Stimulated activated effector memory CD8-positive, alpha-beta T cell treated with anti-CD3 and anti-CD28 coated beads, Interleukin-12 subunit alpha, Interleukin-12 subunit beta, amount 100 ng/mL, for 72 hours (primary cell): ENCODE measurements at places on chromosomes 6 and 20.

GRCh38 chr6:25883991-25884390 is 9.9 kb upstream of the SLC17A3 start:
- DNase-seq, result no peak

DNA sequence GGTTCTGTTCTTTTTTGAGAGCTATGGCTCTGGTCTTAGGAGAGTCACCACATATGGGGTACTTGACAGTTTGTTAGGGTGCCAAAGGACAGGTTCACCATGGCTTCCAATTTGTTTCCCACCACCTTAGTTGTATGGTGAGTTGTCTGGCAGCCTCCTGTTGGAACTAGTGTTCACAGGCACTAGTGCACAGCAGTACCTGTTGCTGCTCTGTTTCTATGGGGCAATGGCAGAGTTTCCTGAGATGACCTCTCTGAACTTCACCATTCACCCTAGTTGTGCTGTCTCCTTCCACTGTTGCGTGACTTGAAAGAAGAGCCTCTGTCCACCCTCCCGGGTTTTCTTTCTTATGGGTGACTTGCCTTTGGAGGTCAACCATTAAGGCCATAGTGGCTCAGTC is 129.1 kb downstream of the JARID2 start:
- DNase-seq, result no peak

DNA sequence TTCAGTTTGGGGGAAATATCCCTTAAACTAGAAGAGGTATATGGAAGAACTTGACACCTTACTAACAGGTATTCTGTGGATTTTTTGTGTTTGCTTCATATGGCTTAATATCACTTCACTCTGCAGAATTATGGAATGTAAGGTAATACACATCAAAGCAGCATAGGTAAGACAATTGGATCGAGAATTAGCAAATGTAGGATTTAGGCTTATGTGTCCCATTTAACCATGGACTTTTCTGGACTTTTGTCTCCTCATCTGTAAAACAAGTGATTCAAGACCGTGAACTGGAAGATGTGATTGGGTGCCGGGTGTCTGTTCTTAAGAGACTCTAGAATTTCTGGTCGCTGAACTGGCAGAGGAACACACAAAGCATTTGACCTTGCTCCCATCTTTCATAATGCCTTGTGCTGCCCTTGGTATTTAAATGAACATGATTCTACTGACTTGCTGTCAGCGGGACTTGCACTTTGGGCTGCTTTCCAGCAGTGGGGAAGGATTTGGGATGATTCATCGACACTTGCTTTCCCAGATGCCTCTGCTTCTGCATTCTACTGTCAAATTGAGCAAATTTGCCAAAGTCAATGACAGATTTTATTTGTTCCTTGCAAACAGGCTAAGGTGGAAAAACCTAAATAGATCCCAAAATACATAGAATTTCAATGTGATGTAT is 199.8 kb downstream of the PLCB1 start:
- DNase-seq, result no peak

- no peak for DNase-seq
These were observed 145.6 kb upstream of the MANEA start for GRCh38 chr6:95431637-95432228.

- DNase-seq, result no peak
These were observed 760.3 kb upstream of the NRSN1 start for GRCh38 chr6:23365732-23366131.

GRCh38 chr6:136025736-136026135 is 174.2 kb downstream of the PDE7B start:
- DNase-seq, result no peak

DNA sequence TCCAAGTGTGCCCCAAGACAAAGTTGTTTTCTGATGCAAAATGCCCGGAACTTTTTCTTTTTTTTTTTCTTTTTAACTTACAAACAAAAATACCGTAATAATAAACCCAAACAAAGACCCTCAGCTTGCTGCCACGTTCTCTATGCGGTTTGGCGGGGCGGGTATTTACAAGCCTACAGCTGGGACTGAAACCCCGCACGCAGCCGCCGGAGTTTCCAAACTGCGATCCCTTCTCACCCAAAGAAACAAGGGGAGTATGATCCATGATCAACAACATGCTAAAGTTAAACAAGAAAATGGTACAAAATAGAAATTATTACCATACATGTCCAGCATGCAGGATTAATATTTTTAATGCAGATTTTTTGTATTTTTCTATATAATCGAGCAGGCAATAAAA is 2.1 kb downstream of the MAFB start:
- DNase-seq, result no peak

DNA sequence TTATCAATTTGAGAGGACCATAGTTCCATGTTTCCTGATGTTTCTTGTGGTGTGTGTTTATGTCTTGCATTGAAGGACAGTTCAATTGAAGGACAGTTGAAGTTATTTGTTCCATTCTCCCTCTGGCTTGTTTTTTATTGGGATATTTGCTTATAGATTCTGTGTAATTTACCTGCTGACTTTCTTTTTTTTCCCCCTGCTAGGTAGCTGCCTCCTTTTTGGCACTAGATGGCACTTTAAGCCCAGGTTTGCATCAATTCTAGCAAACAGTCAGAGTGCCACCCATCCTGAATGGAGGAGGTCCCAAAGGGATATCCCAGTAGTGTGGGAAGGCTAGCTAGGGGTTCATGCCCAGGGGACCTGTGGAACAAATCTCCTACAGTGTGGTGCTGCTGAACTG is 78.1 kb downstream of the CFAP61 start:
- no peak for DNase-seq

- DNase-seq, result no peak
These were observed 20.3 kb upstream of the LRRN4 start for GRCh38 chr20:6074145-6074561.

DNA sequence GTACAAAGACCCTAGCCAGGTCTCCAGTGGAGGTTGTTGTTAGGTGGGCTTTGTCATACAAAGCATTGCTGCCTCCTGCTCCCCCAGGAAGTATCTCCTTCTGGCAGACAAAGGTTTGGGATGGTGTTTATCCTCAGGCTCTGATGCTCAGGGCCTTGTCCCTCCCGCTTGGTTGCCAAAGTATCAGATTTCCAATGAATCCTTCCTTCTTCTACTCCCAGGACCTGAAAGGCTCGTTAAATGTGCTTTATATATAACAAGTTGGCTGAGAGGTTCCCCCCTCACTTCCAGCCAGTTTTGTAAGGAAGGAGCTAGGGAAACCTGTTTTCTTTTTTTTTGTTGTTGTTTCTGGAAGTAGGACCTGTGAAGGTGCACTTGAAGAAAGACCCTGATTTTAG is 14.4 kb downstream of the PTK7 start:
- no peak for DNase-seq

GRCh38 chr6:35725081-35725708 is 11.6 kb upstream of the ARMC12 start:
- DNase-seq, result no peak

DNA sequence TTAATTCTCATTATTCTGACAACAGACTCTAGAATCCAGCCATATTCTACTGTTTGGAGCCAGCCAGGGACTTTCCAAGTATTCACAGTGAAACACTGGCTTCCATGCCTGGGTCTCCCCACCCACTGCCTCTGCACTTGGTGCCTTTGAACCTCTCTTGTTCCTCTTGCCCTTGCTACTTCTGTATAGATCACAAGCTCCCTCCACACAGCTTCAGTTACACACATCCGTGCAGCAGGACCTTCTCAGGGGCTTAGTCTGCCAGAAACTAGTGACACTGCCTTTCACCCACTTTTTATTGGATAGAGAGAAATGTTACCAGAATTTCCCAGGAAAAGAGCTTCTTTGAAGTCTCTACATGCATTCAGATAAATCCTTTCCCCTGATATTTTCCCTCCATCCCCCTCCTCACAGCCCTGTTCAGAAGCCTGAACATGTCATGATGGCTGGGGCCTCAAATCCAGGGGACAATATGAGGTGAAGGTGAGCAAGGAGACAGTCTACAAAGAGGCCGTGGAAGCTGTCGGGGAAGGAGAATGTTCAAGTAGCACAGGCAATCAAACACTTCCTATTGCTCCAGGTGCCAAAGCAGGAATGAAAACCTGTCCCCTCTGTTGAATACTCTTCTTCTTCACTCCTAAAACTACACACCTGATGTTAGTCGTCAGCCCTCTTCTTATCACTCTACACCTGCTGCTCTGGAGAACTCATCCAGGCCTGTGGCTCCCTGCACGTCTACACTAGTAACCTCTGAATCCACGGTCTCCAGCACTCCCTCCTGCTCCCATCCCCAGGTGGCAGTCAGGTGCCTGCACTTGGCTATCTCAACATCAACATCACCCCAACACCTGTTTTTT is 20.2 kb upstream of the HLA-DOA start:
- no peak for DNase-seq

GRCh38 chr6:18536591-18537055 is 149.5 kb downstream of the RNF144B start:
- DNase-seq, result no peak

GRCh38 chr6:137678451-137678850 is 184.3 kb upstream of the OLIG3 start:
- no peak for DNase-seq

DNA sequence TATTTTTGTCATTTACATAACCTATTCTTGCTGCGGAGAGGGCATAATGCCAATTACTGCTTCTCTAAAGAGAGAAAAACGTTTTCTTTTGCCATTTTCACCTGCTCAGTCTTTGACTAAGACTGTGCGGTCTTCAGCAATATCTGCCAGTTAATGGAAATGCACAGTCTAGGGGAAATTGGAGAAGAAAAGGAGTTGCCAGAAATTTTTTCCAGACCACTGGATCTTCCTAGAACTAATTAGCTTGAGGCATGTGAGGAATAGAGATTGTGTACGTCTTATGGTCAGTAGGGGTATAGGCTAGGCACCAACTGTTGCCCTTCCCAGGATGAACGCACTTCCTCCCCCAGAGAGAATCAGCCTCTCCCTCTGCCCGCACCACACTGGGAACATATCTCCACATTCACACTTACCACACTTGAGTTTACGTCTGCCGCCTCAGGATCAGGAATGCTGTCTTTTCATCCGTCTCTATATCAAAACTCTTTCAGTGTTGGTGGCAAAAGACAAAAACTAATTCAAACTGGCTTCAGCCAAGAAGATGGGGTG is 67.9 kb upstream of the E2F3 start:
- DNase-seq, result no peak

GRCh38 chr6:111926731-111927302 is 53.6 kb upstream of the FYN start:
- no peak for DNase-seq

GRCh38 chr20:62360854-62361798 is 6.0 kb downstream of the LAMA5 start:
- DNase-seq, result no peak

- no peak for DNase-seq
These were observed 56.7 kb downstream of the VEGFA start for GRCh38 chr6:43826730-43827129.

DNA sequence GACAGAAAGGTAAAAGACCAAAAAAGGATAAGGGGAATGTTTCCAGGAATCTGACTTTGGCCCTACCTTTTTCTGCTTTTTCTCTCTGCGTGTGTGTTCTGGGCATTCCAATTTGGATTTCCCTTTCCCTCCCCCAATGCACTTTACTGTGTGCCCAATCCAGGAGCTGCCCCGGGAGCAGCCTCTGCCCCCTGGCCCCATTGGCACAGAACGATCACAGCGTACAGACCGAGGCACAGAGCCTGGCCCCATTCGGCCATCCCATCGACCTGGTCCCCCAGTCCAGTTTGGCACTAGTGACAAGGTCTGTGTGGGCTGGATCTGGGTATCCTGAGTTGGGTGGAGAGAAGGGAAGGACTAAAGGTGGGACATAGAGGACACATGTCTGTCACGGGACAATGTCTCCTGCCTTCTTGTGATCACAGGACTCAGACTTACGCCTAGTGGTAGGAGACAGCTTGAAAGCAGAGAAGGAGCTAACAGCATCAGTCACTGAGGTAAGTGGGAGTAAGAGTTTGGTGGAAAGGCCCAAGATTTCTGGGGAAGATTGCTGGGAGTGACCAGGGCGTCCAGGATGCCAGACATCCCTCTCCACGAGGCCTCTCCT is 14.6 kb downstream of the PRRC2A start:
- no peak for DNase-seq

GRCh38 chr6:53651205-53651763 is 14.3 kb downstream of the KLHL31 start:
- peak; percentile 61 for DNase-seq

DNA sequence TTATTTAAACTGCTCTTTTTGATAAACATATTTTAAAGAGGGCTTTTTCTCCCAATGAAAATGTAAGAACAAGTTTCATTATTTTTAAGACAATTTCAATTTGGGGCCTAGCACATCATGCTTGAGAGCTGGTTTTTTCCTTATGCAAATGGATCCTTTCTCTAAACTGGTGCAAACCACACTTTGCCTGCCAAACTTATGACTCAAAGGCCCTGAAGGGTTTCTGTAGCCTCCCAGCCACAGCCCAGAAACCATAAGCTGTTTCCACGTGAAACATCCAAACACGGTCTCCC is 451 bp upstream of the HSF2 start:
- no peak for DNase-seq

GRCh38 chr6:132713352-132714134 is at the start of gene VNN1:
TSS of gene VNN1 (minus strand) at chr6:132714055. CDS start at chr6:132714035, 20 bp downstream.
- DNase-seq, result no peak

DNA sequence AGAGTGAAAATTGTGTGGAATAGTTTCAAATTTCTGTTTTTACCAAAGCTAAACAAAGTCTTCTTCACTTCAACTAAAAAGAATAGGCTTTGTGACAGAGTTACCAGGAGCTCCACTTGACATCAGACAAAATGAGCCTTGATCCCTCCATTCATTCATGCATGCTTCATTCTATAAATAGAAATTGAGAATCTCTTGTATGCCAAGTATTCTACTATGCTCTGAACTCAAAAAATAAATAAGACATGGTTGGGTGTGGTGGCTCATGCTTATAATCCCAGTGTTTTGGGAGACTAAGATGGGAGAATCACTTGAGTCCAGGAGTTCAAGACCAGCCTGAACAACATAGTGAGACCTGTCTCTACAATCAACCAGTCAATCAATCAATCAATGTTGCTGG is 236.6 kb upstream of the FAM83B start:
- DNase-seq, result no peak

GRCh38 chr6:103409475-103409874 is 1450.2 kb downstream of the HACE1 start:
- DNase-seq, result no peak

DNA sequence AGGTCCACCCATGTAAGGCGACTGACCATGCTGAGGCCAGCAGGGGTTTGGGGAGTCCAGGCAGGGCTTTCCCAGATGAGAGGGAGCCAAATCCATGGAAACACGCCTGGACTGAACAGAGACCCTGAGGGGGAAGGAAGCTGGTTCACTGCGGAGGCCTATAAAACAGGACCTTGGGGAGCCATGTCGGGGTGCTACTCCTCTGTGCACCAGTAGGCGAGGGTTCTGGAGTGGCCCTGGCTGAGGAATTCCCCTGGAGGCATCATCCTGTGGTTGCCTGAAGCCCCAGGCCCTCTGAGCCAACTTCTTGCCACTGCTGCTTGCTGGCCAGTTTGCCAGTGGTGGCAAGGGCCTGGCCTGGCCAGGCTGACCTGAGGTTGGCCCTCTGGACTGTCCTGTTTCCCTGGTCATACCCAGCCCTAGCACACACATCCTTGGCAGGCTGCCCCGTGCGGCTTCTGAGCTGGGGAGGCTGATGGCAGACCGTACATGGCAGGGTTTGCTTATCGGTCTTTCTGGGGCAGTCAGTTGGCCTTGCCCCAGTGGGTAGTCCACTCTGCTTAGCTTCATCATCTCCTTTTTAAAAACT is 2.2 kb upstream of the LRRN4 start:
- DNase-seq, result no peak
